Activated CD4-positive, alpha-beta T cell treated with anti-CD3 and anti-CD28 coated beads, Interleukin-2, Interleukin-6, amounts not matched to agents 100 ng/mL and 50 ng/mL, durations not matched to agents 16 hours and 8 hours (primary cell): ENCODE measurements at places on chromosomes 5 and 9.

GRCh38 chr5:32278406-32278805 is 34.3 kb downstream of the MTMR12 start:
- DNase-seq: peak; percentile 61

DNA sequence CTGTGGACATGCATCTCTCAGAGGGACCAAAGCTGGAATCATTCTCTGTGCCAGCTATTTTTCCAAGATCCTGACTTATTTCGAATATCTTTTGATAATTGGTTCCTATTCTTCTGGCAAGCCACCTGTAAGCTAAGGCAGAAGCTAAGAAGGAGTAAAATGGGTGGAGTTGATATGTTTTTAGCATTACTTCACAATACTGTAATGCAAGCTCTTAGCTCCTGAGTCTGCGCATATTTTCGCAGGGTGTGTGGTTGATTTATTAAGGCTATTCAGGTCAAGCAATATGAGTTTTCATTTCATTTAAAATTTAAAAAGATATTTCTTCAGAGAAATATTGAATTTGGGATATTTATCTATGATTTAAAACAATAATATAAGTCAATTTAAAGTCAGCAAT is 158.5 kb upstream of the ADAMTS16 start:
- no peak for DNase-seq

- DNase-seq: no peak
These were observed 199.6 kb downstream of the SMARCA2 start for GRCh38 chr9:2214707-2215106.

- DNase-seq: peak; percentile 21
These were observed 10.5 kb upstream of the TRIM36 start for GRCh38 chr5:115180165-115180709.

DNA sequence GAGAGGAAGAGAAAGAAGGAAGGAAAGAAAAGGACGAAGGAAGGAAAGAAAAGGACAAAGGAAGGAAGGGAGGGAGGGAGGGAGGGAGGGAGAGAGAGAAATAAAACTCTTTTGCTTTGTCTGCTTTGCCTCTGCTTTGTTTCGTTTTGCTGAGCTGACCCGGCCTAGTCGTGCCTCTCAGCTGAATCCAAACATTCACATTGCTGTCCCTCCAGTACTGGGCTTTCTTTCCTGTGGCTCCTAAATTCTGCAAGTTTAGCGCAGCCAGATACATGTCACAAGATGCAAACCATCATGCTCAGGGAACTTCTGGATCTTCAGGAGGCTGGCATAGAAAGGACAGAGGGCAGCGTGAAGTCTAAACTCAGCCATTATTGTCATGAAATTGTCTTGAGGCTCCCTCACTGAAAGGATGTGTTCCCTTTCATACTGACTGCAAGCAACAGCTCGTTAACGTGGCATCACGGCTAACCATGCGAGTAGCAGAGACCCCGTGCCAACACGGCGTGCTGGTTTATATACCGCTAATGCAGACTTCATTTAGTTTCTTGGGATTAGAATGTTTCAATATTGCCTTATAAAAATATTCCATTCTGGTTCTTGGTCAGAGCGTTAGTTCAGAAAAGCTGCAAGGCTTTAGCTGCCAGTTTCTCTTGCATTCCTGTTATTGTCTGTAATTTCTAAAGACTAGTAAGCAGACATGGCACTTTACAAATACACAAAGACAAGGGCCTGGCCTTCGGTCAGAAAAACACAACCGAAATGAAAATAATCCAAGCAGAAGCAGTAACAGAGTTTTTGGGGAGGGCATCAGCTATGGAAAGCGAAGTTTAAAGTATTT is 94.2 kb downstream of the TMEM174 start:
- DNase-seq: no peak

DNA sequence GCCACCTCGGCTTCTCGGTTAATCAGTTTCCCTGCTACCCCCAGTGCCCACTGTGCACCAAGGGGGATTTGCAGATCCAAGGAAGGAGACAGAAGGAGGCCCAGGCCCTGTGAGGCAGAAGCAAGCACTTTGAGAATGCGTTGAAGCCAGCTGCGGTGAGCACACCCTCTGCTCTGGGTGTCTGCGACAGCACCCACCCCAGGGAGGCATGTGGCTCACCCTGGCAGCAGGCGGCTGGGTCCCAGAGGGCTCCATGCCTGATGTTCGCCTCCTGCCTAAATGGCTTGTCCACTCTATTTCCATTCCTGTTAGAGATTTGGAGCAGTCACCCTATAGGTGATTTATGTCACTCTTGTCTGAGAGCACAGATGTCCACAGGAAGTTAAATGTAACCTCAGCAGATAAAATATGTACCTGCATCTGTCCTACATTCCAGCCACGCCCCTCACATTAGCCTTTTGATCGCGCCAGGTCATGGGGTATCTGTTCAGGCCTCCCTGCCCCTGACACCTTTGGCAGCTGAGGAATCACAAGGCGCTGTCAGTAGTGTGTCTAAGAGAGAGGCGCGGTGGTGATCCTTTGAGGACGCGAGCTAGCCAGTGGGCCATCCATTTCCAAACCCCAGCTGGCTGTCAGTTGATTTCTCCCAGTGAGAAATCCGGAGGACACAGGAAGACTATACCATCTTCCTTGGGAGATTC is 28.1 kb downstream of the PTGES2 start:
- no peak for DNase-seq

- DNase-seq: no peak
These were observed 460.8 kb downstream of the DMAC1 start for GRCh38 chr9:7338586-7339281.

DNA sequence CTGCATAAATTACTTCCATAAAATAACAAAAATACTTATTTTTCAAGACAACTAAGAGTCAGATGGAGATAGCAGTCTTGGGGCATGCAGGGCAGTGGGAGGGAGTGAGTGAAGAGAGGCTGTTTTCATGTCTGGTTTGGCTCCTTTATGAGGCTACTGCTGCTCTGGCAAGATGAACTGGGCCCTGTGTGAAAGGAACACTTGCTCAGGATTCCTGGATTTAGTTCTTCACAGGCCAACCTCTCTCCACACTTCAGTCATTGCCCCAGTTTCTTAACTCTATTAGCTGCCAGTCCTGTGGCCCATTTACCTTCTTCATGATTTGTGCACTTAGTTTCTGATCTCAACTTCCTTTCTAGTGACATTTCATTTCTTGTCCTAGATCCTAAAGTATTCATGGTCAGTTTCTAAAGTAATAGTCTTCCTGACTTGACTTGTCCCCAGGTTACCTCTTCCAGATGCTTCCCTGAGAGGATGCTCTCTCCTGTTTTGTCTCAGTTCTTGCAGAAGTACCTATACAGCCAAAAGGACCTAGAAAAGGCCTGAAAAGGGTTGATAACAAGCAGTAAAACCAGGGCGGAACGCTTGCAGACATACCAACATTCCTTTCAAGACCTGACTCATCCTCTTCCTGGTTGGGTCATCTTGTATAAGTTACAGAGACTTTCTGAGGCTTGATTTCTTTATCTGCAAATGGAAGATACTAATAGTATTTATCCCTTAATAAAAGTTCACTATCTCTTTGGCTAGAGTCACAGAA is 77.0 kb upstream of the ZFAND5 start:
- DNase-seq: peak; percentile 34

GRCh38 chr9:105074491-105074890 is 146.5 kb upstream of the ABCA1 start:
- DNase-seq: no peak

- DNase-seq: no peak
These were observed 9.6 kb downstream of the ITGA2 start for GRCh38 chr5:52998552-52999313.

GRCh38 chr5:111411301-111411700 is 101.0 kb downstream of the STARD4 start:
- DNase-seq: no peak

DNA sequence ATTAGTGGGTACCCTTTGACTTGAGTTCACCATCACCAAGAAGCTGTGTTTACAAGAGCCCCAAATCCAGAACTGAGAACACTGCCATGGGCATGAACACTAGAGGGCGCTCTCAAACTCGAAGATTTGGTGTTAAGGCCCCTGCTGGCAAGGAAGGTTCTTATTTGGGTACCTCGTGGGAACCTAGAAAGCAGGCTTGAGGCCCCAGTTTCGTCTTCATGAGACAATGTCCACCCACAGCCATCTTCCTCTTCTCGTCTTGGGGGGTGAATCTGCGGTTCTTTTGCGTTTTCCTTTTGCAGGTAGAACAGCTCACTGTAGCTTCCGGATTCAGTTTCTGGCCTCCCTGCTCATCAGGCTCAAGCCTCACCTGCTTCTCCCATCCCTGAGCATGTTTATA is 184.0 kb downstream of the SEMA5A start:
- DNase-seq: peak; percentile 61

DNA sequence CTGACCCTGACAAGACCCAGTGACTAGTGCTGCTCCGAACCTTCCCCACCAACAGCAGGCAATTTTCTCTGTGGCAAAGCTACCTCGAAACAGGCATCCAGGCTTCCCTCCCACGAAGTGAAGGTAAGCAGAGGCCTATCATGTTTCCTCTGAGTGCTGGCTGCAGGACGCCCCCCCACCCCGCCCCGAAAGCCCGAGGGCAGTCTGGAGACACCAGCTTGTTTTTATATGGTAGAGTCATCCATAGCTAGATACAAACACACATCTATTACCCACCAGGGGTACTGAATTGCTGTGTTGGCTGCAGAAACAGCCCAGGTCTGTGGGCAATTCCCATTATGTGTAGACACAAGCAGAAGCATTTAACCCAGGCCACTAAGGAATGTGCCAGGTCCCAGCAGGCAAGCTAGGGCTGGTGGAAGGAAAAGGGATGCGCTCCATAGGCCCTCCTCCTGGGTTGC is 40.4 kb downstream of the LIX1 start:
- DNase-seq: no peak

GRCh38 chr9:2138646-2139045 is 123.5 kb downstream of the SMARCA2 start:
- DNase-seq: no peak

DNA sequence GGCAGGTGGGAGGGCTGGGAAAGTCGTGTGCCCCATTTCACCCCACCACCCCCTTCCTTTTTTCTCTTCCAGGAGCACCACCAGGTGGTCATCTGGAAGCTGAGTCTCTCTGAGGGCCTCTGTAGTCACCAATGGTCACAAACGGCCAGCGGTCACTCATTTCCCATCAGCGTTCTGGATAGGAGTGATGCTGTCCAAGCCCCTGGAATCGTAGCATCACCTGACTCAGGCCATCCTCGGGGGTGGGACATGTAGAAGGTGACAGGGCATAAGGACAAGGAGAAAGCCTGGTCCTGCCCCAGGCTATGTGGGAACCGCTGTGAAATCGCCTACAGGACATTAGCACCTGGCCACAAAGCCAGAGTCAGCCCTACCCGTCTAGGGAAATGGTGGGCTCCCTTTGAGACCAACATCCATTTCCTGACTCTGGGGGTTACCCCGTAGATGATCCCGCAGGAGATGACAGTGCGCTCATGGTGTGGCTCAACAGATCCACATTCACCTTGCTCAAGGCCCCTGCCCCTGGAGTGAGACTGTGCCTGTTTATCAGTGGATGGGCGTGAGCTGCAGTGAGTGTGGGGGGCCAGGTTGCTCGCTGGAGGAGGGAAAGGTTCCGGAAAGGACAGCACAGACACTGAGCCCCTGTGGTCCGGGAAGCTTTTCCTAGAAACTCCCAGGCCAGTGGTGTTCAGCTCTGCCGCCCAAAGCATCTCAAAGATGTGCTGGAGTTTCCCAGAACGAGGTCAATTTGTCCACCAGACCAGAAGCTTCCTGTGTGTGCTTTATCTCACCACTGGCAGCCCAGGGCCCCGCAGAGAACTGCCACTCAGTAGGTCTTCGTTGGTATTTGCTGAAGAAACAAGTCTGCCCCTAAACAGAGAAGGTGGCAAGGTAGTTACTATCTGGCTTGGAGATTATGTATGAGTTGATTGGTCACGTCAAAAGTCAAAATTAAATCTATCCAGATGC is 61.1 kb upstream of the UNC5A start:
- no peak for DNase-seq

- no peak for DNase-seq
These were observed 49.7 kb upstream of the TEX48 start for GRCh38 chr9:114731701-114732100.
